ENCODE measurements at places on chromosomes 7 and 10. TPM values are rescaled to one million over a fixed set of nuclear protein-coding genes. Genes with fewer than 3 reads are reported as not detected.

The ADRB1 gene
- 26.4 TPM for total RNA-seq

The H2BK1 gene
- total RNA-seq = not detected

The SNCG gene
- total RNA-seq = 9.3 TPM

The SPDYE6 gene
- total RNA-seq = not detected

The COL17A1 gene
- 0.22 TPM for total RNA-seq

The IL2RA gene
- total RNA-seq = 0.73 TPM

The MXI1 gene
- total RNA-seq = 59.2 TPM

GRCh38 chr10:131849591-131850382 lies 51.0 kb upstream of the PPP2R2D start:
- peak; percentile 69 for DNase-seq

- peak; percentile 88 for DNase-seq
Measured at GRCh38 chr7:94620703-94621118, 35.2 kb downstream of the SGCE start.

- DNase-seq = no peak
Measured at GRCh38 chr10:27743012-27743876, 2.4 kb downstream of the MKX start.

DNA sequence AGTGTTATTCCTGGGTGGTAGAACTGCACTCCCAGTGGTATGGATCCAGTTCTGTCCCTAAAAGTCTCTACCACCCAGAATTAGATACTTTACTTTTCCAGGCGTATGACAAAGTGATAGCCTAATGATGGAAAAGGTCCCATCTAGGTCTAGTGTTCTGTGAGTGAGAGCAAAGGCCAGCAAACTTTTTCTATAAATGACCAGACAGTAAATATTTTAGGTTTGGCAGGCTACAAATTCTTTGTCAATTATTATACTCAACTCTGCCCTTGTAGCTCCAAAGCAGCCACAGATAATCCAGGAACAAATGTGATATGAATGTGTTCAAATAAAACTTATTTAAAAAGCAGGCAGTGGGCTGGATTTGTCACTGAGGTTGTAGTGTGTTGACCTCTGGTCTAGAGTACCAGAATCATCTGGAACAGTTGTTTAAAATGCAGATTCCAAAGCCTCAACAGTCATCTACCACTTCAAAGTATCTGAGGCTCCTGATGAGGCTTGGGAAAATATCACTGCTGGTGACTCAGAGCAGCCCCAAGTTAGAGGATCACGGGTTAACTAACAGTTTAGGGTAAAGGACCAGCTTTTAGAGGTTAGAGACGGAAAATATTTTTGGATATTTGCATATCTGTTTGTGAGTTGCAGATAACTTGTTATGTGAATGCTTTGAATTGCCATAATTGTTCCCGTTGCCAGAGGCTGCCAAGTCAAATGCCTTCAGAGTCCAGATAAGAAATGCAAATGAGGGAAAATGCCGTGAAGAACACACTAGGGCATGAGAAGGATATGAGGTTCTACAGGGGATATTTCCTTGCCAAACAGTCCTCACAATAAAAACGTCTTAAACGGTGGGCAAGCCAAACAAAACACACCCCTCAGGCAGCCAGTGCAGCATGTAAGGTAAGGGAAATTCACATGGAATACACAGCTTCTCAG lies 19.4 kb downstream of the NRAP start:
- no peak for DNase-seq

DNA sequence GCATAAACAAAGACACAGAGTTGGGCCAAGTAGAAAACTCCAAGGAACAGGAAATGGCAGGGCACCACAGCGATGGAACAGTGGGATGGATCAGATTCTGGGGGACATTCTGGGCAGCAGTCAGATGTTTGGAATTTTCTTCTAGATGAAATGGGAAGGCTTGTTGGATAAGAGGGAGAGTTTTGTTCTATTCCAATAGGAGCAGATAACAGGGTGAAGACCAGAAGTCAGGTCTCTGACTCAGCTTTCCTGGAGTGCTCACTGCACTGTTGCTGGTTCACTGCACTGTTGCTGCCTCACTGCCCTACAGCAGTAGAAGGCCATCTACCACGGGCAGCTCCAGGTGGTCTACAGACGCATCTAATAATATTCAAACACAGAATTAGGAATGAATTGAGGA lies 135.6 kb downstream of the ATE1 start:
- no peak for DNase-seq

DNA sequence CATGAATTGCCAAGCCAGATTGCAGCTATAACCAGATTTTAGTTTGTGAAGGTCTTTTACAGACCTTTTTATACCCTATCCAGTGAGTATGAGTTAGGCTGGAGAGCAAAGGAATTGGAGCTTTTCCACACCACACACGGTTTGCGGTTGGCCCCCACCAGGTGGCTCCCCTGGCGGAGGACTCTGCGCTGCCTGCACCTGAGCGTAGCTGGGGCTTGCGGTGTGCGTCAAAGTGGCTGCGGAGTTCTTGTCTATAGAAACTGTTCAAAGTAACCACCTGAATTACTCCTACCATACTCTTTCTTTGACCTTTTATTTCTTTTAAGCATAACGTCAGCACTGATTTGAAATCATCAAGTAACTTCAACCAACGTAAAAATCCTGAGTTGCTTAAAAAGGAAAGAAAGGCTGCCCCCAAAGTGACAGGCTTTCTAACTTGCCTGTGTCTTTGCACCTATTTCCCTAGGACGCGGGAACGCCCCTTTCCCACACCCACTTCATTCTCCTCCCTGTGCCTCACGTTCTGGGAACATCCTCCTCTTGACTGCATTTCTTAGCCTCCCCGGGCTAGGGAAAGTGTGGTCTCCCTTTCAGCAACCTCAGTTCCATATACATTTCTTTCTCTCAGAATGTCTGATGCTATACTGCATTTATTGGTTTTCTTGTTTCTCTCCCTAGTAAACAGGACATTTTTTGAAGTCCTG lies 47.6 kb upstream of the TMEM72 start:
- DNase-seq = no peak

DNA sequence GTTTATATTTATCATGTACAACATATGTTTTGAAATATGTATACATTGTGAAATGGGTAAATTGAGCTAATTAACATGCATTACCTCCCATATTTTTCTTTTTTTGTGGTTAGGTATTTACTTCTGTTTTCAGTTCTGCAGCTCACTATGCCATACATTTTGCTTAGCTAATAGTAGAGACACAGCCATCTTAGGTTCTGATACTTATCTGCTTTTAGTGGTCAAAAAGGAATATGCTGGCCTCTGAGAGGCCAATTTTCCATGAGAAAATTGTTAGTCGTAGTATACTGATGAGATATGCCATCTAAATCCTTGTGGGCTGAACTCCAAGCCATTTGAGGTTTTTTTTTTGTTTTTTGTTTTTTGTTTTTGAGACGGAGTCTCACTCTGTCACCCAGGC lies 31.0 kb downstream of the SGPL1 start:
- DNase-seq = no peak

DNA sequence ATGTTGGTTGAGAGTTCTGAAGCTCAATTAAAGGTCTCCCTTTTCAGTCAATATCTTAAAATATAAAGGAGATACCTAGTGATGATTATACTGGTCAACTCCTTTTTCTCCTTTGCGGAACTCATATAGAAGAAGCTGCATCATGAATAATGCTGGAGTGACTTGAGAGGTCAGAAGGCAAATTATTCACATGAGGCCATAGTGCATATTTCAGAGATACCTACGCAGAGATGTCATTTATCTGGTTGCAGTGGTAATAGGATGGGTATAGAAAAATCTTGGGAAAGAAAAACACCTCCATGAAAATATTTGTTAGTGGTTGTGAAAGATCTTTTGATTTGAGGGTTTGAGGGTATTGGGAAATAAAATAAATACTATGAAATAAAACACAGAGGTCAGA lies 47.7 kb downstream of the NXPH1 start:
- no peak for DNase-seq

DNA sequence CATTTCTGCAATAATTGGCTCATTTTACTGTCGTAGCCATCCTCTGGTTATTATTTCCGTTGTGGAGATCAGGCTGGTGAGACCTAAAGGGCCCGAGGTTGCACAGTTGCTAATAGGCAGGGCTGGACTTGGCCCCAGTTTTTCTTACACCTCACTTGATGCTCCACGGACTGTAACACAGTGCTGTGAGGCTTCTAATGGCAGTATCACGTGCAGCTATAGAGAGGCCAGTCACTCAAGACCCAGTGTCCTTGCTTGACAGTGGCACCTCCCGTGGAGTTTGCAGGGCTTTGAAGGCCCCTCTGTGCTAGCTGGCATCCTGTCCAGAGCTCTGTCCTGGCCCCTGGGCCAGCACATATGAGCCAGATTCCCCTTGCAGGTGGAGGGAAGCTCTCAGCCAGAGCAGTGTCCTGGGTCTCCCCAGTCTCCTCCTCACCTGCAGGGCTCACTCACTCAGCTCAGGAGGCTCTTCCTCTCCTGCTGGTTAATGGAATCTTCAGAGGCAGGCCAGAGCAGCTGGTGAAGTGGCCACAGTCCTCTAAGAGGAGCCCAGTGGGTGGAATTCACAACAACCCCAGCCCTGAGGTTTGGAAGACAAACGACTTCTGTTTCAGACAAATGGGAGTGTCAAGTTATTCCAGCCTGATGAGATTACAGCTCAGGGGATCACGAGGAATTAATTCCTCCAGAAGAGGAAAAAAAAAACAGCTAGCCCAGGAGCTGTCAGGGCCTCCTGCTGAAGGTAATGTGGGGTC lies 114.2 kb upstream of the FAM180A start:
- no peak for DNase-seq

Data from cardiac septum (tissue), 1 donor.